ENCODE measurements at places on chromosomes 7 and 10. TPM values are rescaled to one million over a fixed set of nuclear protein-coding genes. Genes with fewer than 3 reads are reported as not detected.

Gene IMPDH1
- 81.7 TPM for total RNA-seq

Gene CTAGE4
- total RNA-seq, result 0.17 TPM

Gene POLR3A
- 41.0 TPM for total RNA-seq

Gene LRRN3
- total RNA-seq, result 6.3 TPM

GRCh38 chr7:150520145-150520544 is 5.5 kb downstream of the GIMAP7 start:
- DNase-seq, result no peak

Gene AGAP4
- total RNA-seq, result 37.4 TPM

Gene HOXA6
- total RNA-seq, result not detected

- DNase-seq, result no peak
Observed at GRCh38 chr7:127478024-127478355, 85.5 kb upstream of the ZNF800 start.

- DNase-seq, result no peak
Observed at GRCh38 chr10:123157210-123157609, 3.0 kb downstream of the BUB3 start.

DNA sequence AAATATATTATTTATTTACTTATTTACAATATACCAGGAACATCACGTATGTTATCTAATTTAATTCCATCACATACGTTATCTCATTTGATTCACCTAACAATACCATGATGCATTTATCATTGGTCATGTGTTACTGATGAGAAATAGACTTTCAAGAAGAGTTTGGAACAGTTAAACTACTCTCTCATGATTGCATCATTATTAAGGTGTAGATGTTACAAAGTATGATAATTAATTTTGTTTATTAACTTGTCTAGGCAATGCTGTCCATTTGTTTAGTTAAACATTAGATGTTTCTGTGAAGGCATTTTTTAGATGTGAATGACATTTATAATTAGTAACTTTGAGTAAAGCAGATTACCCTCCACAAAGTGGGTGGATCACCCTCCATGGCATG is 32.0 kb upstream of the PCDH15 start:
- DNase-seq, result no peak

Gene AGFG2
- 5.7 TPM for total RNA-seq

DNA sequence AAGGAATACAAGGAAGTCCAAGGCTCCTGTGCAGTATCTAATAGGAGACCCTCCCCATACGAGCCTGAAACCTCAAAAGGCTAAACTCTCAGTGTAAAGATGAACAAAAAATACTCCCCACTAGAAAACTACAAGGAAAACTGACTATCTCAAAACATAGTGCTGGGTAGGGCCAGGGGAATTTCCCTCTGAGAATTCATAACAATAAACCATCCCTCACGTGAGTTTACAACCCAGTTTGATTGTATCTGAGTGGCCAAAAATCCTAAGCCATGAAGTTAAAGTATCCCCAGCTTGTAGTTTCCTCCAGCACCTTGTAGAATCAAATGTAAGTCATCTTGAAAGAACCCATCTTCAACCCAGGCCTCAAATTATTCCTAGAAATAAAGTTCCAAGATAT is 293.4 kb downstream of the CELF2 start:
- DNase-seq, result no peak

Gene SPDYE9
- total RNA-seq, result 0.25 TPM

GRCh38 chr10:58755340-58755610 is 242.6 kb downstream of the BICC1 start:
- no peak for DNase-seq

DNA sequence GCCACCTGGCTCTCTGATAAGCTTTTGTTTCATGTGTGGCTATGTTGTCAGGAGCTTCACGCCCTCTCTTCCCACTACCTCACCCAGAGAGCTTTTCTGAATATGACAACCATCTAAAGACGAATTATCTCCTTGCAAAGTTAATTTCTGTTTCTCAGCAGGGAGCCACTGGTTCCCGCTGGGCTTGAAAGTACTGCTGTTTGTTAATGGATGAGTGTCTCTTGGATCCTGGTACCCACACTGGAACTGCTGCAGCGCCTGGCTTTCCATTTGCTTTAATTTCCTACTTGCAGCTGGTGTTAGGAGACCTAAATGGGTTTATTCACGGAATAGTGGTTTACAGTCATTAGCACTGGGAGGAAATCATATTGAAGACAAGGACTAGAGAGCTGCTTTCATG is 267.9 kb upstream of the LRGUK start:
- no peak for DNase-seq
